Right forelimb (tissue), 1 donor: ENCODE measurements at places on chromosomes 1 and 21.

DNA sequence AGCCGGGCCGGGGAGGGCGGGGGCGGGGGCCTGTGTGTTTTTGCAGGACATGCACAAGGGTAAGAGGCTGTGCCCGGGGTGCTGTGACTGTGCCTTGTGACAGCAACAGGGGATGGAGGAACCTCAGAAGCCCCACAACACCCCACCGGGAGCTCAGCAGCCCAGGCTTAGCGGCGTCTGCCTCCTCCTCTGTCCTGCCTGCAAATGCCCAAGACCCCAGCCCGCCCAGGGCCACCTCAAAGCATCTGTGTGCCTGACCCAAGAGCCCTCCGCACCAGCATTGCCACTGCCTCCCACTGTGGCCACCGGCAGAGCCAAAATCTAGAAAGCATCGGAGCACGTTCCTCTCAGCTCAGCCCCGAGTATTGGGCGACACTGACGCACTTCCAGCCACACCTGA is 2.7 kb upstream of the ACTRT2 start:
- DNase-seq, result no peak

DNA sequence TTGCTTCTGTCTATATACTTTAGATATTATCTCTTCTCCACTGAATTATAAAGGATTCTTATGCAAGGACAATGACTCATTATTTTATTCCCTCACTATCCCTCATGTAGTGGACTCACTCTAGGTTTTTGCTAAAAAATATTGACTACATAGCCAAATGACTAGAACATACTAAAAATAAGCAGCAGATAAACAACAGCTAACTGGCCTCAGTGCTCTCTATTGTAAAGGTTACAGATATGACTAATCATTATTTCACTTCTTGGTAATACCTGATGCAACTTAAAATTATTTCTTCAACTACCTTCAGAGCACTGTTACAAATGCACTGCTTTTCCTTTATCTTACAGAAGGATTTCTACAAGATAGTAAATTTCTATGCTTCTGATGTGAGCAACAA is 147.6 kb upstream of the DEPDC1 start:
- DNase-seq, result no peak

GRCh38 chr1:182087304-182087703 is 25.8 kb upstream of the ZNF648 start:
- no peak for DNase-seq

- no peak for DNase-seq
Observed at GRCh38 chr1:183522104-183522503, 49.8 kb downstream of the SMG7 start.

DNA sequence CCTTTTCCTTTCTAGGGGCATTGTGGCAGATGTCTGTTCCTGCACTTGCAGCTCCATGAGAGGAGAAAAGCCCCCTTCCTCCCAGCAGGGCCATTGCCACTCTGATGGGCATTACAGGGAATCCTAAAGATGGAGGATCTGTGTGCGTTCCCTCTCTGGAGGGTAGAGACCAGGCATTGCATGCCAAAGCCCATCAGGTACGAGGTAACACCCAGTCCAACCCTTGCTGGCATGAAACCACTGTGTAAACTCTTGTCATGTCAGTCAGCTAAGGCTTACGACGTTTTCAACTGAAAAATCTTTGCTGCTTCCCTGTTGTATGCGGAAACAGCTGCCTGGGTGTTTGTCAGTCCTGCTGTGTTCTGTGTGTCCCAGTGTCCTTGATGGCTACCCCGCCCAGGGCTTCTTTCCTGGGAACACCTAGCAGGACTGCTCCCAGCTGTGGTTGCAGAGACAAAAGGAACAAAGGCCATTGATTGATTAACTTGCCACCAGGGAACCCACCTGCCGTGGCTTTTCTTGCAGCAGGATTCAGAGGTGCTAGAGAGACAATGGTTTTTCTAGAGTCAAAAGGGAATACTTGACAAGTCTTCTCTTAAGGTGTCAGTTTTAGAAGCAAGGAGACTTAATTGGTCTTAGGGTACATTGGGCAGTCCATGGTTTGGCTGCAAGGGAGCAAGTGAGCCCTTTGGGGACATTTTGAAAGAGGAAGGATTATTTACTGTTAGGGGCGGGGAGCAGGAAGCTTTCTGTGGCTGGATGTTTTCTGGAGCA is 24.6 kb downstream of the B3GALT5 start:
- DNase-seq, result no peak

DNA sequence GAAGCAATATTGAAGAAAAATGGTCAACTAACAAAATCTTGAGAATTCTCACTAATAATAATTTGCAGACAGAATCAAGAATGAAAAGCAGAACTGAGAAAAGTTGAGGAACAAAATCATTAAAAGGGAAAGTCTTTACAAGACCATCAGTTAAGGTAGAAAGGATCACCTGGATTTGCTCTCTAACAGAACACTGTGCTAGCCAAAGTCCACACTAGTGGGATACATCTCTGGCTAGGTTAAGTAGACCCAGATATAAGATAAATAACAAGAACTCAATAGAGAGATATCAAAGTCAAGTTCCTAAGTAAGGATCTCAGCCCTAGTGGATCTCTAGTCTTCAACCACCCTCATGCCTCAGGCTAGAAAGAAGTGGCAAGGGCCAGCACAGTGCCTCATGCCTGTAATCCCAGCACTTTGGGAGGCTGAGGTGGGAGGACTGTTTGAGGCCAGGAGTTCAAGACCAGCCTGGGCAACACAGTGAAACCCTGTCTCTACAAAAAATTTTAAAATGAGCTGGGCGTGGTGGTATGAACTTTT is 19.6 kb downstream of the IPP start:
- no peak for DNase-seq

DNA sequence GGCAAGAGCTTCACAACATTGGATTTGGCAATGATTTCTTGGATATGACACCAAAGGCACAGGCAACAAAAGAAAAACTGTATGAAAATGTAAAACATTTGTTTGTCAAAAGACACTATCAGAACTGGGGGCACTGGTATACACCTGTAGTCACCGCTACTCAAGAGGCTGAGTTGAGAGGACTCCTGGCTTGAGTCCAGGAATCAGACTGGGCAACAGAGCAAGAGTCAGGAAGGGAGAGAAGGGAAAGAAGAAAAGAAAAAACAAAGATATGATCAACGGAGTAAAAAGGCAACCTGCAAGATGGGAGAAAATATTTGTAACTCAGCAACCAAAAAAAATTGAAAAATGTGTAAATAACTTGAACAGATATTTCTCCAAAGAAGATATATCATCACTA is 6.0 kb upstream of the TUT4 start:
- DNase-seq, result no peak

DNA sequence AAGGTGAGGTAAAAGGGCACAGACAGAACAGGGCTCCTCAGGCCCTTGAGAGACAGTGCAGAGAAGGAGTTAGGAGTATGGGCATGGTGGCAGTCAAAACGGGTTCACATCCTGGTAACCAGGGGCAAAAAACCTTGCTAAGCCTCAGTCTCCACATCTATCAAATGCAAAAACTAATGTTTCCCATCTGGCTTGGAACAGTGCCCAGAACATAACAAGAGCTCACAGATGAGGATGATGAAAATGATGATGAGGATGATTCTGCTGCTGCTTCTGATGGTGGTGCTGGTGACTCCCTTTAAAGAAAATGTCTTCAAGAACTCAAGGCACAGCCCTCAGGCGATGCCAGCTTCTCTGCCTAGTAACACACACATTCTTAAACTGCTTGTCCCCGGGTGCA is 24.1 kb downstream of the HHIPL2 start:
- no peak for DNase-seq

- DNase-seq, result no peak
Observed at GRCh38 chr1:167602840-167603239, 27.2 kb upstream of the RCSD1 start.

DNA sequence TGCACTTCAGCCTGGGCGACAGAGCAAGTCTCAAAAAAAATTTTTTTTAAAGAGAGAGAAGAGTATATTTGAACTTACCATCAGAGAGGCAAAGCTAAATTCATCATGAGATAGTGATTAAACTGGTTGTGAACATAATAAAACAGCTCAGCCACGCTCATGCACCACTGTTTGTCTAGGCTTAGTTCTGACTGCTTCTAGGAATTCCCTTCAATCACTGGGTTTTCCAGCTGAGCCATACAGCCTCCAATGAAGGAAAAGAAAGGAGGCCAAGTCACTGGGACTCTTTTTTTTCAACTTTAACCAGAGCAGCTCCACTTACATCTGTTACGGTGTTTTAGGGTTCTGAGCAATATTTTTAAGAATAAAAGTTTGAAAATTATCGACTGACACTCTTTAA is 50.4 kb upstream of the HNRNPU start:
- DNase-seq, result no peak

GRCh38 chr1:39195166-39196111 is 9.1 kb upstream of the MACF1 start:
- no peak for DNase-seq

GRCh38 chr1:226728448-226728847 is 10.6 kb downstream of the ITPKB start:
- DNase-seq, result no peak

GRCh38 chr1:230578616-230579015 is 63.7 kb upstream of the COG2 start:
- DNase-seq, result no peak

DNA sequence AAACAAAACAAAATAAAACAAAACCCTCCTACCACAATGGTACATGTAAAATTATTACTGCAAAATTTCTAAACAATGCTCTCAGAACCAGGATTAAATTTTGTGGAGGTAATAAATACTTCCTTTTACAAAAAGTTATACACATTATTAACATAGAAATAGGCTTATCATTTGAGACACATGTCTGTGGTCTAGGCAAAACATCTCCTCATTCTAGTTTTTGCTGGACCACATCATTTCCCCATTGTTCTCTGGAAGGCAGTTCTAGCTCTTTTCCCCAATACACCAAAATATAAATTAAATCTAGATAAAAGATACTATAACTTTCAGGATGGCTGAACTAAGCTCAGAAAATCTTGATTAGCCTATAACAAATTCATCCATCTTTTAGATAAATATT is 18.4 kb downstream of the EXTL2 start:
- no peak for DNase-seq

GRCh38 chr1:22428672-22429071 is 23.0 kb upstream of the ZBTB40 start:
- no peak for DNase-seq

DNA sequence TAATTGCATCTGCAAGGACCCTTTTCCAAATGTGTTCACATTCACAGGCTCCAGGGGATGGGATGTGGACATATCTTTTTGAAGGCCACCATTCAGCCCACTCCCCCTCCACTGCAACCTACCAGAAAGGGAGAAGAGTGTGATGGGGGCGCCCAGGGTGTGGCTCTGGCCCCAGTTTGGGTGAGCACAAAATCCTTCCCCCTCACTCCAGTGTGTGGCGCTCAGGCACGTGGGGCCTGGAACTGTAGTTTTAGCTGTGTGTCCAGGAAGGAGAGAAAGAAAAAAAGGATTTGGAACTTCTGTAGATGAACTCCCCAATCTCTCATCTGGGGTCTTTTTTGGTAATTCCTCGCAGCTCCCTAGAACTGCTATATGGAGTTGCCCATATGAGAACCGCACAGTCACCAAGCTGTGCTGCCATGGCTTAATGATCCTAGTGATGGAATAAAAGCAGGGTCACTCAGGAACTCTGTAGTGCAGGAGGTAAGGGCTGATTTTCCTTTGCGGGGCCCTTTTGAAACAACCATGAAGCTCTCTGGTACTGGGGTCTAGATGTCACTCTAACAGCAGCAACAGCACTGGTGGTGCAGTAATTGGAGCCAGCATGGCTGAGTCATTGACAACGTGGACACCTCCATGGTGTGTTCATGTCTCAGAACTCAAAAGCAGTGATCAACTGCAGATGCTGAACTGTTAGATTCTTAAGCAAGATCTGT is 17.0 kb downstream of the AGT start:
- no peak for DNase-seq

DNA sequence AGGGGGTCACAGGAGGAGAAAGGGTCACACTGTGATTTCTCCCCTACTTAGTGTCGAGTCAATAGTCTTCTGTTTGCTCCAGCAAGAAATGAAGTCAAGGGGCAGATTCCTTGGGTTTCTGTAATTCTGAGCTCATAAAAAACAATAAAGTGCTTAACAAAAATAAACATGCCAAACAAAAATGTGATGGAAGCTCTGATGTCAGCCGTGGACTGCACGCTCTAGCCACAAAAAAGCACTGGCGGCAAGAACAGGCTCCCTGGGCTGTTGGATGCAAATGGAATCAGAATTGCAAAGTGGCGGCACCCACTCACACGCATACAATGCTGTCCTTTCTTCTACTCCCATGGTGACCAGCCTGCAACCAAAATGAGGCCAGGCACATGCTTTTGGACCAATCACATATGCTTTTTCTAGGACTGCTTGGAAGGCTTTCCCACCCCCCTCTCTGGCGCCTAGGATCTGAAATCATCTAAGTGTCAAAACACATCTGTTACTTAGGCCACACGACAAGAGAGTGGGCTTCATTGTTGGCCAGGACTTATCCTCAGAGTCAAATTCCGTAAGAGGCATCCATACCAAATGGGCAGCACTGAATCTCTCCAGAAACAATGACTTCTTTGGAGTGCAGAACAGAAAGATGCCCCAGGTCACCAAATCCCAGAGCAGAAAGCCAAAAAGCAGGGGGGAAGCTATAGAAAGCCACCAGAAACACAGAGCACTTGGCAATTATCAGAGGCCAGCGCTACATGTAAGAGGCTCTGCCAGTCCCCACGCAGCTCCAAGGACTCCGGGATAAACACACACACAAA is 9.2 kb downstream of the C1orf198 start:
- DNase-seq, result no peak
